ENCODE measurements at places on chromosomes 13 and 19.

GRCh38 chr13:114155926-114156883, 22.9 kb upstream of the CFAP97D2 start:
- no peak for DNase-seq

DNA sequence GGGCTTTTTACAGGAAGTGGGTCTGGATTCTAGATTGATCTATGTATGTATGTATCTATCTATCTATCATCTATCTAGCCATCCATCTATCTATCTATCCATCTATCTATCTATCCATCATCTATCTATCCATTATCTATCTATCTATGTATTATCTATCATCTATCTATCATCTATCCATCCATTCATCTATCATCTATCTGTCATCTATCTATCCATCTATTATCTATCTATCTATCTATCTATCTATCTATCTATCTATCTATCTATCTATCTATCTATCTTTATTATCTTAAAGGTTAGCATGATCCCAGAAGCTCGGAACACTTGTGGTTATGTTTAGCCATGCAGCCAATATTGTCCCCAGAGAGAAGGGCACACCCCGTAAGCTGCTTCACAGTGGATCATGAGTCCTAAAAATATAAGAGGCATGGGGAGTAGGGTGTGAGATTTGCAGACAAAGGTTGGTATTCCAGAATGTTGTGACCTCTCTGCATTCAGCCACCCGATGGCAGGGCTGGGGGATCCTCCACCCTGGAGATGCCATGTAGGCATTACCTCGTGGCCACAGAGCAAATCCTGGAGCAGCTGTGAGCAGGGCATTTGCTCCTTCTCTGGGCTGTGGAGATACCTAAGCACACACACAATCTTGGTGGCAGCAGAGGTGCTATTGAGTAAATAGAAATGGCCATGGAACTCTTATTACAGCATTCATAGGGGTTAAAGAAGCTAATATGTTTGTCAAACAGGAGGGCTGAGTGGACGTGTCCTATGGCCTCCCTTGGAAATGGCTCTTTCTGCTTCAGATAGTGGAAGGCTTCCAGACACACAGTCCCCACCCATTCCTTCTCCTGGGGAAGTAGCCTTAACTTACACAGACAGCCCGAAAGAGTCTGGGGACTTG, 310.0 kb upstream of the TSHZ3 start:
- no peak for DNase-seq

DNA sequence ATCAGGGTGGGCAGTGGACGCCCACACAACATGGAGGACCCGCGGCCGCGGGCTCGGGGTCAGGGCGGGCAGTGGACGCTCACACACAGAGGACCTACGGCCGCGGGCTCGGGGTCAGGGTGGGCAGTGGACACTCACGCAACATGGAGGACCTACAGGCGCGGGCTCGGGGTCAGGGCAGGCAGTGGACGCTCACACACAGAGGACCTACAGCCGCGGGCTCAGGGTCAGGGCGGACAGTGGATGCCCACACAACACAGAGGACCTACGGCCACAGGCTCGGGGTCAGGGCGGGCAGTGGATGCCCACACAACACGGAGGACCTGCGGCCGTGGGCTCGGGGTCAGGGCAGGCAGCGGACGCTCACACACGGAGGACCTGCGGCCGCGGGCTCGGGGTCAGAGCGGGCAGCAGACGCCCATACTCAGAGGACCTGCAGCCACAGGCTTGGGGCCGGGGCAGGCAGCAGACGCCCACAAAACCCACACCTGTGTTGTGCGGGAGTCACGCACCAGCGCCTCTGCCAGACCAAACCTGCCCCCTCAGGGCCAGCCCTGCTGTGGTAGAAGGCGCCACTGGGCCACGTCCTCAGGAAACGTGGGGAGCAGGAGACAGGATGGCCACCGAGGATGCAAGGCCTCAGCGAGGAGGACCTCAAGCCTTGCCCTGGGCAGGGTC, 27.6 kb upstream of the C13orf46 start:
- DNase-seq: no peak

- DNase-seq: no peak
These were observed 326.0 kb downstream of the HS6ST3 start for GRCh38 chr13:96415831-96416385.

DNA sequence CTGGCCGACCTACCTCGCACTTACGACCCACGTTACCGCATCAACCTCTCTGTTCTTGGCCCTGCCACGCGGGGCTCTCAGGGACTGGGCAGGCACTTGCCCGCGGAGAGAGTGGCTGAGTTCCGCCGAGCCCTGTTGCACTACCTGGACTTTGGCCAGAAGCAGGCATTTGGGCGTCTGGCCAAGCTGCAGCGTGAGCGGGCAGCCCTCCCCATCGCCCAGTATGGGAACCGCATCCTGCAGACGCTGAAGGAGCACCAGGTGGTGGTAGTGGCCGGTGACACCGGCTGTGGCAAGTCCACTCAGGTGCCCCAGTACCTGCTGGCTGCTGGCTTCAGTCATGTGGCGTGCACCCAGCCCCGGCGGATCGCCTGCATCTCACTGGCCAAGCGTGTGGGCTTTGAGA, 4.2 kb downstream of the DHX34 start:
- no peak for DNase-seq

GRCh38 chr13:79900356-79900755, 419.4 kb downstream of the NDFIP2 start:
- no peak for DNase-seq

- no peak for DNase-seq
These were observed 164.7 kb downstream of the KATNAL1 start for GRCh38 chr13:30142486-30143211.

DNA sequence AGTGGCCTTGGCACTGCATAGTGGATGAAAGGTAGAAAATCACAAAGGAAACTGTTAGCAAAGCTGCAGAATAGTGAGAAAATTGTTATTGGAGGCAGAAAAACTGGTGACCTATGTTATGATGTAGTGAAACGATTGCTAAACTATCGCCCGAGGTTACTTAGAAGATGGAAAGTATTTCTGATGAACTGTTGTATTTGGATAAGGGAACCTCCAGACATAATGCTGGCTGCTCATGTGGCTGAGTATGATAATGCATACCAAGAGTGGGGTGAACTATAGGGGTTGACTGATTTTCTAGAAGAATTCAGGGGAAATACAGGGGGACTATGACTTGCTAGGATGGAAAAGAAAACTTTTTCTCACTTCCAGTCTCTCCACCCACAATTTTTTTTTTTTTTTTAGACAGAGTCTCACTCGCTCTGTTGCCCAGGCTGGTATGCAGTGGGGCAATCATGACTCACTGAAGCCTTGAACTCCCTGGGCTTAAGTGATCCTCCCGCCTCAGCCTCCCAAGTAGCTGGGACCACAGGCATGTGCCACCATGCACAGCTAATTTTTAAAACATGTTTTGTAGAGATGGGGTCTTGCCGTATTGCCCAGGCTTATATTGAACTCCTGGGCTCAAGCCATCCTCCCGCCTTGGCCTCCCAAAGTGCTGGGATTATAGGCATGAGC, 4.4 kb upstream of the EID2 start:
- DNase-seq: no peak

- DNase-seq: no peak
These were observed 2.6 kb upstream of the SLC27A1 start for GRCh38 chr19:17467471-17468301.

DNA sequence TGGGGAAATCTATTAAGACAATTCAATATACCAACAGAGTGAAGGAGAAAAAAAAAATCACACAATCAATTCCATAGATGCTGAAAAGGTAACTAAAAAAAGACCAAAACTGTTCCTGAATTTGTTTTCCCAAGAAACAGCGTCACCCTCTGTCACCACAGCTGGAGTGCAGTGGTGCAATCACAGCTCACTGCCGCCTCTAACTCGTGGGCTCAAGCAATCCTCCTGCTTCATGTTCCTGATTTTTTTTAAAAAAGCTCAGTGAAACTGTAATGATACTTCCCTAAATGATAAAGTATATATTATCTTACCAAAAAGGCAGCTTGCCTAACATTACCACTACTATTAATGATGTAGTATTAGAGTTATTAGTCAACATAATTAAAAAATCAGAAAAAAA, 19.6 kb upstream of the ZFP14 start:
- DNase-seq: no peak

DNA sequence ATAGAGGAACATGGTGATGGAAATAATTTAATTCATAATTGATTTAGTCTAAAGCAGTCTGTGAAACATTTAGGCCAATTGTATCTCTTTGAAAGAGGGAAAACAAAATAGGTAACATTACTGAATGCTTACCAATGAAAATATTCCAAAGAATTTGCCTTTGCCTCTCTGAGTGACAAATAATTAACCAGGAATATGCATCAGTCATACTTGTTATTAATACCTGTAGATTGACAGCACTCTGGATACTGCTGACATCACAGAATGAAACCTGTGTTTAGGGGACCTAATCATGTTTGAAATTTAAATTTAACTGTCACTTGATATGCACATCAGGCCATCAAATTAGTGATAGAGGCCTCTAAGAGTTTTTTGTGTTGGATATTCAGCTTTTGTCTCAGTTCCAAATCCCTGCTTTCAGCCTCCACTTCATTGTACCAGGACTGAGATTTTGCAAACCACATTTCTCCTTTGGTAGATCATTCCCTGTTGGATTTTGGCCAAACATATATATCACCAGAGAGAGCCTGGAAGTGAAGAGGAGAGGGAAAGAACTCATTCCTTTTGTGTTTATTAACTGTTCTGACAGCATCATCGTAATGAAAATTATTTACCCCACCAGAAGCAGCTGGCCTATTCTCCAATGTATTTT, 64.8 kb upstream of the KLHL1 start:
- DNase-seq: no peak

All from stimulated activated CD8-positive, alpha-beta memory T cell treated with anti-CD3 and anti-CD28 coated beads, Interleukin-2, amount 100 ng/mL, for 1 hour (primary cell).